ENCODE measurements at places on chromosomes 1 and 21. TPM values are rescaled to one million over a fixed set of nuclear protein-coding genes. Genes with fewer than 3 reads are reported as not detected.

MAP3K6 gene
- total RNA-seq = 7.1 TPM

METTL13 gene
- total RNA-seq = 14.4 TPM

SLFNL1 gene
- total RNA-seq = not detected

ZNF683 gene
- total RNA-seq = not detected

OR2AK2 gene
- total RNA-seq = not detected

MATN1 gene
- total RNA-seq = not detected

All from left lobe of liver (tissue), 2 donors.